ENCODE measurements at places on chromosomes 11 and 22.
A peak's percentile ranks its signal among the peaks of the same experiment; 100 is the strongest.

DNA sequence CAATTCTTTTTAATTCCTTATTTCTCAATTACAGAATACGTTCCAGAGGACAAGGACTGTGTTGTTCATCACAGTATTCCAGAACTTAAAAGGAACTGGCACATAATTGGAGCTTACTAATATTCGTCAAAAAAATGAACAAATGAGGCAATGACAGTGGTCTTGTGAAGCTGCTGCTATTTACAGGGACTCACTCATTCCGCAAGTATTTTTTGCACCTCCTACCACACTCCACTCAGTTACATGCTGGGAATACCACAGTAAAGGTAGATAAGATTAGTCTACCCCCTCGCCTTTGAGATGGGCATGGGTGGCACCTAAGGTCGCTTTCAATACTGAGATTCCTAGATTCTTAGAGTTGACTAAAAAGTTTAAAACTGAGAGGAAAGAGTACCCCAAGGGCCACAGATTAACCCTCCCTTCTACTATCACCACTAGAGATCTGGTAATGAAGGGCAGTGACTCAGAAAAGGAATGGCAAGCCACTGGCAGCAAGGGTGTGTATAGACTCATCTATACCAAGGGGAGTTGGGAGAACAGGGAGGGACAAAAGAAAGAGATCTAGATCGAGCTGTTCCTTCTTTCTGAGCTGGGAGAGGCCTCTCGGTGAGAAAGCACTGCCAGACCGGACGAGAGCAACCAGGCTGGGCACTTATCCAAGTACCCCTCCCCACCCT is 85.0 kb downstream of the RPL27A start:
- DNase-seq = no peak

DNA sequence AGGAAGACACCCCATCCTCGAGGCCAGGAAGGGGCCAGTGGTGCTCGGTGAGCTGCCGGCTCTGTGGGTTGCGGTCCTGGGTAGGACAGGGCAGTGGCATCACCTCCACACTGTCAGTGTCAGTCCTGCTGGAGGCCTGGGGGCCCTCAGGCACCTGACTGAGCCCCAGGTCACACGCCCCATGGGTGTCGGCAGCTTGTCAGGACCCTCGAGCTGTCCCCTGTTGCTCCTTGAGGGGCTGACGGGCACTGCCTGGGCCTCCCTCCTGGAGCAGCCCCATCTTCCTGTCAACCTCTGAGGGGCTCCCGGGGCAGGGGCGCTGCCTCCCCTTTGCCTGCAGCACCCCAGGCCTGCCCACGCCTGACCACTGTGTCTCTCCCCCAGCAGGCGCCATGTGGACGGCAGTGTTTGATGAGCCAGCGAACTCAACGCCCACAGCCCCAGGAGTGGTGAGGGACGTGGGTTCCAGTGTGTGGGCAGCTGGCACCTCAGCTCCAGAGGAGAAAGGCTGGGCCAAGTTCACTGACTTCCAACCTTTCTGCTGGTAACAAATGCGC is 35.4 kb downstream of the SBF1 start:
- DNase-seq = no peak

GRCh38 chr22:36640106-36640672 is 63.4 kb downstream of the CACNG2 start:
- no peak for DNase-seq

DNA sequence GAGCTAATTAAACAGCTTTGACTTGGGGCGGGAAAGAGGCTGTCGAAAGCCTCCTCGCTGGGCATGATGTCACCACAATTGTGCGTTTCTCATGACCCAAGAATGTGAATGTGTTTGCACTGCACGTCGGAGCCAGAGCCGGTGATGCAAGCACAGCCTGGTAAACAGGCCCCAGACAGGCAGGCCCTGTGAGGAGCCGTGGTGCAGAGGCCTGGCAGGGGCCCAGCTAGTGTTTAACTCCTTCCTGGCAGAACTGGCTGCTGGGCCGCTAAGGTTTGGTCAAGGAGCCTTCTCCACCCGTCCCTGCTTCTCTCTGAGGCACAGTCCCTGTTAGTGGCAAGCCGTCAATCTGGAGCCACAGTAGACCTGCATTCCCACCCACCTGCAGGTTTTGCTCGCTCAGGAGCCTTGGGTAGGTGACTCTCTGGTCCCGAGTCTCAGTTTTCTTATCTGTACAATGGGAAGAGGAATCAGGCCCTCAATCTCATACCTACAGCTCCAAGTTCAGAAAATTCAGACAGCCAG is 25.4 kb upstream of the SMTN start:
- DNase-seq = peak; percentile 92

DNA sequence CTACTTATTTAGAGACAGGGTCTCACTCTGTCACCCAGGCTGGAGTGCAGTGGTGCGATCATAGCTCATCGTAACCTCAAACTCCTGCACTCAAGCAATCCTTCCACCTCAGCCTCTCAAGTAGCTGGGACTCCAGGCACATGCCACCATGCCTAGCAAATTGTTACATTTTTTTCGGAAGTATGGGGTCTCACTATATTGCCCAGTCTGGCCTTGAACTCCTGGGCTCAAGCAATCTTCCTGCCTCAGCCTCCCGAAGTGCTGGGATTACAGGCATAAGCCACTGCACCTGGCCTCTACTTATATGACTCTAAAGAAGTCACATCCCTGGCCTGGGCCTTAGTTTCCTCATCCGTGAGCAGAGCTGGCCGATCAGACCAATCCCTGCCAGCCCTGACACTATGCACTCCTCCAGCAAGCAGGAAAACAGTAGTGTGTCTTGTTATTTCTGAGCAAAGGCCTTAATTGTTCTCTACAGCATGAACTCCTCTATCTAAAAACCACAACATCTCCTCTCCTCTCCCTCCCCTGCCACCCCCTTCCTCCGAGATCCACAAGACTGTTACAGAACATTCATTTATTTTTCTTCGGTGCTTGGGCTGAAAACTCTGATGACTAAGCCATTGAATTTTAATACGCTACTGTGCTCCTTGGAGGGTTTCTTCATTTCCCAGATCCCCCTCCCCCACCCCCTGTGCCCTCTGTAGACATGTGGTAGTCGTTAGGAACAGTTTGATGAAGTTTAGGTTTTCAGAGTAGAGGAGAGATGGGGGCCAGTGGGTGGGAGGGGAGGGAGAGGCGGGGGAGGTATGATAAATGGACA is 91.5 kb downstream of the ABTB2 start:
- peak; percentile 83 for DNase-seq

DNA sequence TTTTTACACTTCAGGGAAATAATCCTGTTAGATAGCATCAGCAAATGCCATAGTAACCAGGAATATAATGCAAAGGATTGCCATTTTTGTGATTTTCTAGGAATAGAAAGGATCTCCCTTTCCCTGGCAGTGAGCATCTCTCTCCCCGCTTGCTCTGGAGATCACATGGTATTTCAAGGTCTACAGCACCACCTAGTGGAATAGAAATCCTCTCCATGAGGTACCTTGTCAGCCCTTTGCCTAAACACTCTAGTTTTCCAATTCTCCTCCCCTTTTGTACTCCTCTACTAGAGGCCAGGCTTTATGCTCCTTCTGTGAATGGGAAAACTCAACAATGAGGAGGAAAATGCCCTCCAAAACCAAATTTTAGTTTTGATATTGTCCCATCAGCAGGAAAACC is 78.4 kb downstream of the XRRA1 start:
- DNase-seq = peak; percentile 24

- DNase-seq = no peak
These were observed 2.5 kb downstream of the ST13 start for GRCh38 chr22:40853961-40854360.

DNA sequence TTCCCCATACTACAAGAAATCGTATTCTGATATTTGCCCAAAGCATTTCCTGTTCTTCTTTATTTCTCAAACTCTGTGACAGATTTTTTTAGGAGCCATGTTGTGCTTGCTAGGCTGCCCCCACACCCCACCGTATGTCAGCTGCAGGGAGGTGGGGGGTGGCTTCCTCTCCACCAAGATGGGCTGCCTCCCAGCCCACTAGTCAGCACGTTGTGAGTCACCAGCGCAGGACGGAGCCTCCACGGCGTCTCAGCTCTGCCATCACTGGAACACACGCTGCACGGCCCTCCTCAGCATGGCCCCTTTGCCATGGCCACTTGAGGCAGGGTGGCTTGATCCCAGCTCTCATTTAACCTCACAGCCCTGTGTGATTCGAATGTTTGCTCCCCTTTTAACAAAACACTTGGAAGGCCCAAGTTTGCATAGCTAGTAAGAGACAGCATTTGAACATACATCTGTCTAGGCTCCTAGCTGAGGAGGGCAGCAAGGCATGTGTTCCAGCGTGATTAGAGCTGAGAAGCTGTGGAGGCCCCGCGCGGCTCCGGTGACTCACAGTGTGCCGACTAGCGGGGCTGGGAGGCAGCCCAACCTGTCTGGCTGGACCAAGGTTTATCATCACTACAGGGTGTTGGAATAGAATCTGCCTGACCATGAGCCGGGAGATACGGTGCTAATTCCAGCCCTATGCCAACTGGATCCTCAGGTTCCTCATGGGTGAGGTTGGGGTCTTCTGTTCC is 180.7 kb upstream of the NCAM1 start:
- DNase-seq = no peak

DNA sequence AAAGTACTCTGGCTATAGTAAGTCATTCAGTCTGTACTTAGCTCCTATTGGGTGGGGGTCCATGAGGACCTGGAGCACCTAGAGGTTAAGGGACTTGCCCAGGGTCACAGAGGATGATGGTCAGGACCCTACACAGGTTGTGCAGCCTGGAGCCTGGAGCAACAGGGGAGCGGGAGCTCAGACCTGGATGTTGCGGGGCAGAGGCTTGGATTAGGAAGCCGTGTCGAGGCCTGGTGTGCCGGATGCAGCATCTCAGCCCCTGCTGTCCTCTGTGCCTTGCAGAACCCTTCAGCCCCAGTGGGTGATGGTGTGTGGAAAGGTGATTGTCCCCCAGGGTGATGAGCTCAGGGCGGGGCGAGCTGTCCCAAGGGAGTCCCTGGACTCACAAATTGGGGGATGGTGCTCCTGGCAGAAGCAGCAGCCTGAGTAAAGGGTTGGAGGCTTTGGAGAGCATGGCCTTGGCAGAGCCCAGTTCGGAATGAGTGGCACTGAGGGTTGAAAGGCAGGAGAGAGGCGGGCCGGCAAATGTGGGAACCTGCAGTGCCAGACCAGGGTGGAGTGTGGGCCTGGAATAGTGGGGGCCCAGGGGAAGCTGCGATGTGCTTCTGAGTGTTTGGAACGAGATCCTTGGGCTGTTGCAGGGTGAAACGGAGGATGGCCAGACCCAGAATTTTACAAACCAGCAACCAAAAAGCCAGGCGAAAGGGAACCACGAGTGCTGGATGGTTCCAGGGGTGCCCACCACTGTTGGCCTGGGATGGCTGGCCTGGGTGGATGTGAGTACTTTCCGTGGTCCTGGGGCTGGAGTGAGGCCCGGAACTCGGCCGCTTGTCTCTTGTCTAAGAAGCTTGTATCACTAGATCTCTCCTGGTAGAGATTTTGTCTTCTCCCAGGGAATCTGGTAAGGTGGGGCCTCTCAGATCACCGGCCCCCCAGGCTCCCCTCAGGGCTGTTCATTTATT is 2.9 kb downstream of the TPCN2 start:
- DNase-seq = no peak

- DNase-seq = no peak
These were observed 619.0 kb upstream of the ARHGAP42 start for GRCh38 chr11:100068116-100068515.

DNA sequence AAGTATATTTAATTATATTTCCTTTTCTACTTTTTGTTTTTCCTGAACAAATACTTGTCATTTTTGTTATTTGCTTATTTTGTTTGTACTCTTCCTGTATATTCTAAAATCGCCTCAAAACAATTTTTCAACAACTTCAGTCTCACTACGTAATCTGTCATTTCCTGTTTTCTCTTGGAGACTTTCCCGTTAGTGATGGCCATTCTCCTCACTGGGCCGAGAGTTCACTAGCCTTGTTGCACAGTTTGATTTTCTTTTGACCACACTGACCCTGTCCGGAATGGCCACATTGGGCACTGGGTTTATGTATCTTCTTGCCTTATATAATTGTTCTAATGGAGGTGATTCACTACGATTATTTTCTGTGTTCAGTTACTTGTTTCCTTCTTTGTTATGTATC is 726.1 kb downstream of the FAM181B start:
- DNase-seq = no peak

DNA sequence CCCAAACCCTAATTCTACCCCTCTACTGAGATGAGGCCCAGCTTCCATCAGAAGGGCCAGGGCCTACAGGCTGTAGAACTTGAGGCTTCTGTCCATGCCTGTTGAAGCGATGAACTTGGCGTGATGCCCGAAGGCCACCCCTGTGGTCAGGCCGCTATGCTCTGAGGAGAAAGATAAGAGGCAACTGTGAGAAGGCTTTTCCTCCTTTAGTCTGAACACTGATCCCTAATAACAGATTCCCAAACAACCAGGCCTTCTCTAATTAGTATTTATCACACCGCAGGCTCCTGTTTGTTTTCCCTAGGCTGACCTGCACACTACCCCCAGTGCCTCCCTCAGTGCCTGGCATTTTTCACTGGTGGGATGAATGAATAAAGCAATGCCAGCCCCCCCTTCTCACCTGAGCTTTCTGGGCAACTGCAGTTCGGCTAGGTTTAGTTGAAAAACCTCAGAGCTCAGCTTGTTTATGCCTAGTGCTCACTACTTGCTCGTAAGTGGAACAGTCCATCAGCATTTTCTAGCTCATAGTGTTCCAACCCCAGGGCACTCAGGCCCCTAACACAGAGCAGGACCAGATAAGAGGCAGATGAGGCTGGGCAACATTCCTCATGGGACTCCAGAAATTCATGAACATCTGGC is 15.2 kb downstream of the PRPF19 start:
- DNase-seq = no peak

DNA sequence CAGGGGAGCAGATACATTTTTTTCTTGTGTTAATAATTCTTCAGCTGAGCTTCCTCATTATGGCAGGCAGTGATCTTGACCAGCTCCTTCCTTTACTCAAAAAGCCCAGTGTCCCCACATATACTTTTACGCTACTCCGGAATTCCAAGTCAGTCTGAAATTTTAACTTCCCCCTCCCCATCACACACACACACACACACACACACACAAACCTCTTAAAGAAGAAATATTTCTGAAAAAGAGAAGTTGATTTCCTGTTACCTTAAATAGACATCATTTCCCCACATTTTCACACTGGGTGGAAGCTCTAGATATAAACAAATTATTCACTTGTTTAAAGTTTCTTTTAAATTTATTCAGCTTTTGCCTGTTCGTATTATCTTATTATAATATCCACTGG is 113.9 kb downstream of the DBX1 start:
- no peak for DNase-seq

All from GM04504 (cell line).